ENCODE measurements at places on chromosomes 3 and 15. TPM values are rescaled to one million over a fixed set of nuclear protein-coding genes. Genes with fewer than 3 reads are reported as not detected.

DNA sequence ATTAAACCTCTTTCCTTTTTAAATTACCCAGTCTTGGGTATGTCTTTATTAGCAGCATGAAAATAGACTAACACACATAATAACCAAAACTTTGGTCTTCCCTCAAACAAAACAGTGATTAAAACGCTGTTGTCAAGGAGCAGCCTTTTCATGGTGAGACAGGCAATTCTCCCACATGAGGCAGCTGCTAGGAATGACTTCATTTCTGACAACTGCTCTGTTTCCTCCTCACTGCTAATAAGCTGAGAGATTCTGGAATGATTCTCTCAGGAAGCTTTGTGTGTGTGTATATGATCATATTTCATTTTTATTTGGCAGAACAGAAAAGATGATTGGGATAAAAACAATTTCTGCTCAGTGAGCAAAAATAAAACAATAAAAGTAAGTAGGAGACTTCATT, 580.6 kb upstream of the ADAMTS9 start:
- no peak for DNase-seq

- no peak for DNase-seq
Observed at GRCh38 chr15:87576486-87577176, 679.9 kb downstream of the NTRK3 start.

DNA sequence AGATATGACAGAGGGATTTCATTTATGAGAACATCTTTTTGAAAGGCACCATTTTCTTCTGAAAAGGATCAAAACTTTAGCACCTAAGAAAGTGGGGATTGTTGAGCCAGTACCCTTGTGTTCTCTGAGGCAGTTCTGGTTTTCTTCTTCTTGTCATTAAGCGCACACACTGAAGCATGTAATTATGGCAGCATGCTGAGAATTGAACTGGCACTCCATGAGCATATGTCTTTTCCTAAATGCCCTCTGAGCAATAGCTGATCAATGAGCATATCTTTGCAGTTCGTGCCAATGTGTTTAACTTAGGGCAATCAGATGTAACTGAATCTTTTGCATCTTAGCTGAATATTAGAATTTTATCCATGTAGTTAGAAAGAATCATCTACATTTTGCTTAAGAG, 53.9 kb upstream of the VGLL3 start:
- DNase-seq, result no peak

DNA sequence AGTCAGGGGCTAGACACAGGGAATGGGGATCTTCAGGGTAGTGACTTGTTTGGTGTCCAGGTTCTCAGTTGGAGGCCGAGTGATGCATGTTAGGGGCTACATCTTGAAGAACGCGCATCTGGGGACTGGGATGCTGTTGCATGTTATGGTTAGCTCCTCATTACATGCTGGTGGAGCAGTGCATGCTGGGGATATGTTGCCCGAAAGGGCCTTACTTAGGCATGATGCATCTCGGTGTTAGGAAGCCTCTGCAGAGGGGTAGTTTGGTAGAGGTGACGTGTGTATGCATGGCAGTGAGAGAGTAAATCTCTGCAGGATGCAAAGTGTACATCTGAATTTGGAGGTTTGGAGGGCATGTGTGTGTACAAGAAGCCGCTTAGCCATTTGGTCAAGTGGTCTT, 2.4 kb downstream of the EIF4G1 start:
- DNase-seq, result no peak

- no peak for DNase-seq
Observed at GRCh38 chr3:15787941-15788340, 9.8 kb downstream of the ANKRD28 start.

DNA sequence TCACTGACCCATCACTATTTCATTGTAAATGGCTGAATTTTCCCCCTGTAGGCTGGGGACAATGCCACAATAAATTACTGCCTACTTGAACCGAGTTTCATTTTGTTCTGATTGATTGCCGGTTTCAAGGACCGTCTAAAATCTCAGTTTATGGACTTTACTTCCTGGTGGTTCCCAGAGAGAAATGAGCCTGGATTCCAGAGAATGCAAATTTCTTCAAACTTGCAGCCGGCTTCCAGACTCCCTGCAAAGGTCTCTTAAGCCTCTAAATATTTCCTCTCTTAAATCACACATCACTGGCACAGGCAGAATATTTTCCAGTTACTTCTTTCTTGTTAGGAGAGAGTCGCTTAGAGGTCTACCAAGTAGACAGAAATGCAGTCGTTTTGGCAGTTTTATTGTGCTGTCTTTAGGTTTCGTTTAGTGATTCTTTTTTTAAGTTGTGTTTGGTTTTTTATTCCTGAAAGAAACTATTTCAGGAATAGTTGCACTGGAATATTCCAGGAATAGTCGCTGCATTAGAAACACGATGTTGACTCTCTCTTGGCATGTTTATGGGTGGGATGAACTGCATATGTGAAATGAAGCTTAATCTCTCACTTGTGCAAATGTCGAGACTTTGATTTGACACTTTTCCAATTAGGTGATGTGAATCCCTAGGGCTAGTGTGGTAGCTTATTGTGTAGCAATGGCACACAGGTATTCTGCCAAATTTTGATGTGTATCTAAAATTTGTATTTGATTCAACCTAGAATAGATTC, 284.1 kb upstream of the NR2E3 start:
- no peak for DNase-seq

DNA sequence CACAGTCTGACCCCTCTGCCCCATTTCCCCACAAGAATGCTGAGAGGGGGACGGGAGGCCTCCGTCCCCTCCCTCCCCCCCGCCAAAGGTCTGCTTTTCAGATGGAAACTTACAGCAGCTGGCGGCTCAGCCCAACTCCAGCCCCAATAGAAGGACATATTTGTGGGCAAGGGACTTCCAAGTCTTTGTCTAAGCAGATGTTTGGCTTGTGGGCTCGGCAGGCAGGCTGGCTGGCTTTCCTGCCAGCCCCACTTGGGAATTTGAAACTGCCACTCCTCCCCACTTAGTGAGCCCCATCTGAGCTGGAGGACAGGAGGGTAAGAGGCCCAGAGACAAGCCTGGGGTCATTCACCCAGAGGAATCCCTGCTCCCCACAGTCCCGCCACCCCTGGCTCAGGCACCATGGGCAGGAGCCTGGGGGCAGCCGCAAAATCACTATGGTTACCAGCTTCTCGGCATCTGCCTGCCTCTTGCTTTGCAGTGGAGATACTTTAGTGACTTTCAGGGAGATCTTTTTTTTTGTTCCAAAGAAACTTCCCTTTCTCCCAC, 53.6 kb downstream of the LMCD1 start:
- no peak for DNase-seq

DNA sequence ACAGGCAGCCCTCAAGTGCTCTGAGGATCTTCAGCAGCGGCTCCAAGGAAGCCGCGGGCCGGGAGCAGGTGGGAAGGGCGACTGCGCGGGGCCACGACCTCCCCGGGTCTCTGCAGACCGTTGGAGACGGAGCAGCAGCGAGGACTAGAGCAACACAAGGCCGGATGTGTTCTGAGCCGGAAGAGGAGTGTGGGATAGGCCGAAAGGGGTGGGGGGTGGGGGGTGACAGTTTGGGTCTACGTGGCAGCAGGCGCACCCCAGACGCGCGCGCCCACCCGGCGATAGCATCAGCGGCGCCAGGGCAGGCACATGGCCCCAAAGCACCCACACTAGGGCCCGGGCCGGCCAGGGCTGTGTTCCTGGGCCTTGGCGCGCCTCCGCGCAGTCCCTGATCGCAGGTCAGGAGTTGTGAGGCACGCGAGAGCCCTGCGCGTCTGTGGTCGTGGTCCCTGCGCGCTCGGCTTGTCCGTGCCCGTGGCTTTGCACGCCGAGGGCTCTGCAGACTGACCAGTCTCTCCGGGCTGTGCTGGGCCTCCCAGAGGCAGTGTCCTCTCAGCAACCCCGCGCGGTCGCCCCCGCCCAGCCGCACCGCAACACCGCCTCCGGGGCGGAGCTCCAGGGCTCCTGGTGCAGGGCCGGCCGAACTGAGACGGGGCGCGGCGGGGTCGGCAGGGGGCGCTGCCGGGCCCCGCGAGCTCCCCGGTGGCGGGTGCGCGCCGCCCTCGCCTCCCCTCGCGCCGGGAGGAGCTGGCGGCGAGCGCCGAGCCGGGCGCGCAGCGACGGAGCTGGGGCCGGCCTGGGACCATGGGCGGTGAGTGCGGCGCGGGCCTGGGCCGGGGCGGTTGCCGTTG, at the start of gene PXYLP1:
PXYLP1 (plus strand) TSS at position 725 of the 851 bp plus-strand sequence. CDS start 28,351 bp downstream, outside the sequence.
- peak; percentile 72 for DNase-seq

DNA sequence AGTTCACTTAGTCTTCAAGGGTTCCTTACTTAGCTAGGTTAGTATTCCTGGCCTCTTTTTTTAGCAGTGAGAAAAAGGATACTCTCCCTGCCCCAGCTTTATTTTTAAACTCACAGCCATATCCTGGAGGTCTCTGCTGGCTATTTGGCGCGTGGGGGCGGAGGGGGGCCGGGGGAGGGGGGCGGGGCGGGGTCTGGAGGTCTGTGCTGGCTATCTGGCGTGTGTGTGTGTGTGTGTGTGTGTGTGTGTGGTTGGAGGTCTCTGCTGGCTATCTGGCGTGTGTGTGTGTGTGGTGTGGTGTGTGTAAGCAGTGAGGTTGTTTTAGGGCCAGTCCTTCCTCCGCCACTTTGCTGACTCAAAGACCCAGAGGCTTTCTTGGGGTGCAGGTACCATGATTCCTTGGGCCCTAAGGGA, 579 bp upstream of the PLAAT1 start:
- no peak for DNase-seq

DNA sequence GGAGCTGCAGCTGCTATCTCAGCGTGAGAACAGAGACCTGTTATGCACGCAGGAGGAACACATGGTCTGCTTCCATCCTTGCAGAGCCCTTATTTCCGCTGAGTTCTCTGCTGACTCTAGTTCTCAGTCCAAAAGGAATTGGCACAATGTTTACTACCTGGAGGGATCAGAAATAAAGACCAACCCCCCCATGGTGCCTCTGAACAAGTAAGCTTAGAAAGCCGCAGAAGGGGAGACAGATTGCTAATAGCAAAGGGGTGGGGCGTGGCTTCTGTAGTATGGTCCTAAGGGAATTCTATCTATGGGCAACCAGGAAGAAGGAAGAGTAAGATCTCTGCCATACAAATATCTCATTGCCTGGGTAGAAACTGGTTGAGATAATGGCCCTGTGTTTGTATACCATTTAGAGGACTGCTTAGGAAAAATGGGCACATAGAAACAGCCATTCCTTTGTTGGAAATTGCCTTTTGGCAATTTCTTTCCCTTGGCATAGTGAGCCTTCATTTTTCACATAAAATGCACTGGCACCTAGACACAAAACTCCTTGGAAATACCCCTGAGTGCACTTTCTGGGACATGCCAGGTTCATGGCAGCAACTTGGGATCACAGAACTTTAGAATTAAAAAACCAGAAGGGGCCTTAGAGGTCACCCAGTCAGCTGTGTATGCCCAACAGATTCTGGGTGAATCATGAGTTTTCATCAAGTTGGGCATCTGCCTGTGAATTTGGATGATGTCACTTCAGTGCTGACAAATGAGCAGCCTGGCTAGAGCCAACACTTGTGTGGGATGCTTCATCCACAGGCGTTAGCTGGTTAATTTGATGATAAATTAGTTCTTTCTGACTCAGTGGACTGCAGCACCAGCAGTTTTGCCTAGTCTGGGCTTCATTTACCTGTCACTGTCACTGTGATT, 57.4 kb upstream of the STXBP5L start:
- no peak for DNase-seq

GRCh38 chr3:25426408-25426807, 1.7 kb upstream of the RARB start:
- DNase-seq, result no peak

GRCh38 chr3:39104961-39105686, 2.3 kb downstream of the GORASP1 start:
- DNase-seq, result no peak

DNA sequence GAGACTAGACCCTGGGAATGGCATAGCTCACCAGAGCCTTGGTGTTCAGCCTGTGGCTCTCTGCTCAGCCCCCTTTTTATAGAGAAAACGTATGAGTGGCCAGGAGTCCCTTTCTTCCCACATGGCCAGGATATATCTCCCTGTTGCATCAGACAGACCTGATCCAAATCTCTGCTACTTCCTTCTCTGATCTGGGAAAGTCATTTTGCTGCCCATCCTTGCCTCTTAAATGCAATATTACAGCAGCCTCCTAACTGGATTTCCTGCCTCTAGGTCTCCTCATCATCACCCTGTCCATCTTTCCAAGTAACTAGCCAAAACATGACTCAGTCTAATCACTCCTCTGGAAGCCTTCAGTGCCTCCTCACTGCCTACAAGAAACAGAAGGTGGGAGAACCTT, 42.9 kb downstream of the CTDSPL start:
- no peak for DNase-seq

- DNase-seq, result no peak
Observed at GRCh38 chr3:17954801-17955200, 212.4 kb upstream of the TBC1D5 start.

- no peak for DNase-seq
Observed at GRCh38 chr3:5170975-5171374, 16.5 kb upstream of the EDEM1 start.

DNA sequence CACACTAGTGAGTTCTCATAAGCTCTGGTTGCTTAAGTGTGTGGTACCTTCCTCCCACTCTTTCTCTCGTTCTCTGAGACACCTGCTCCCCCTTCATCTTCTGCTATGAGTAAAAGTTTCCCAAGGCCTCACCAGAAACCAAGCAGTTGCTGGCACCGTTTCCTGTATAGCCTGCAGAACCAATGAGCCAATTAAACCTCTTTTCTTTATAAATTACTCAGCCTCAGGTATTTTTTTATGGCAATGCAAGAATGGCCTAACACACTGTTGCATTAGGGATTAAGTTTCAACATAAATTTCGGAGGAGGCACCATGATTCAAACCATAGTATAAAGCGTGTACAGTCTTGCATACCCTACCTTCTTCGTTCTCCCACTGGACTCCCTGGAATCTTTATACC, 252.3 kb upstream of the CHRM5 start:
- no peak for DNase-seq

DNA sequence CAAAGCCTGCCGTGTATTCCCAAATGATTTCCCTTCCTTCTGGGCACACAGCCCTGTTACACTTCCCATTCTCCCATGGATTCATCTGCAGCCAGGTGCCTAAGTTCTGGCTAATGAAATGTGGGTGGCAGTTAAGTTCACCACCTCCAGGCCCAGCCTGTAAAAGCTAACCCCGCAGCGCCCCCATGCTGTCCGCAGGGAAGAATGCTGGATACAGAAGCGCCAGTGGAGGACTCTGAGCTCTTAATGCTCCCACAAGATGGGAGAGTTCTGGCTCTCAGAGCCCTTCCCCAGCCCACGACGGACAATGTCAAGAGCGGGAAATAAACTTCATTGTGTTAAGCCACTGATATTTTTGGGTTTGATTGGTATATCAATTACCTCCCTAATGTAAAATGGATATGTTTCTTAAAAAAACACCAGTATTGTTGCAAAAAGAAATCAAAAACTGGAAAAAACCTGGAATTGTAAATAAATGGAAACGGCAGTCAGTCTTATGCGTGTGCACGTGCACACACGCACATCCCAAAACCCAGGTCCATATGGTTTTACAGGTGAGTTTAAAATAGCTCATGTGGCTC, 37.7 kb upstream of the FGD5 start:
- DNase-seq, result peak; percentile 61

The CALML4 gene
- 8.7 TPM for total RNA-seq

The RTP4 gene
- 0.62 TPM for total RNA-seq

The HCN4 gene
- not detected for total RNA-seq

The APBA2 gene
- total RNA-seq, result 0.62 TPM

The PSTPIP1 gene
- total RNA-seq, result 9.2 TPM

The DNAH1 gene
- total RNA-seq, result 0.42 TPM

The FBN1 gene
- total RNA-seq, result 3.0 TPM

The FAM174B gene
- 2.1 TPM for total RNA-seq

The DNAJB11 gene
- total RNA-seq, result 62.5 TPM

The ISG20 gene
- total RNA-seq, result 6.3 TPM

The PML gene
- 3.9 TPM for total RNA-seq

The PLS1 gene
- total RNA-seq, result 34.1 TPM

The FOXB1 gene
- total RNA-seq, result not detected

The CDHR4 gene
- not detected for total RNA-seq

The REC114 gene
- not detected for total RNA-seq

The ATP13A5 gene
- not detected for total RNA-seq
